Cortex of kidney (tissue), 1 donor: ENCODE measurements at places on chromosomes 12 and 14.

GRCh38 chr12:58263816-58264215 lies 322.4 kb downstream of the ATP23 start:
- DNase-seq: no peak

GRCh38 chr12:67981287-67982162 lies 7.7 kb upstream of the IFNG-AS1 start:
- no peak for DNase-seq

- DNase-seq: no peak
These were observed 39.7 kb upstream of the FOS start for GRCh38 chr14:75238756-75239455.

- DNase-seq: no peak
These were observed 175.7 kb downstream of the RIMBP2 start for GRCh38 chr12:130540376-130540775.

DNA sequence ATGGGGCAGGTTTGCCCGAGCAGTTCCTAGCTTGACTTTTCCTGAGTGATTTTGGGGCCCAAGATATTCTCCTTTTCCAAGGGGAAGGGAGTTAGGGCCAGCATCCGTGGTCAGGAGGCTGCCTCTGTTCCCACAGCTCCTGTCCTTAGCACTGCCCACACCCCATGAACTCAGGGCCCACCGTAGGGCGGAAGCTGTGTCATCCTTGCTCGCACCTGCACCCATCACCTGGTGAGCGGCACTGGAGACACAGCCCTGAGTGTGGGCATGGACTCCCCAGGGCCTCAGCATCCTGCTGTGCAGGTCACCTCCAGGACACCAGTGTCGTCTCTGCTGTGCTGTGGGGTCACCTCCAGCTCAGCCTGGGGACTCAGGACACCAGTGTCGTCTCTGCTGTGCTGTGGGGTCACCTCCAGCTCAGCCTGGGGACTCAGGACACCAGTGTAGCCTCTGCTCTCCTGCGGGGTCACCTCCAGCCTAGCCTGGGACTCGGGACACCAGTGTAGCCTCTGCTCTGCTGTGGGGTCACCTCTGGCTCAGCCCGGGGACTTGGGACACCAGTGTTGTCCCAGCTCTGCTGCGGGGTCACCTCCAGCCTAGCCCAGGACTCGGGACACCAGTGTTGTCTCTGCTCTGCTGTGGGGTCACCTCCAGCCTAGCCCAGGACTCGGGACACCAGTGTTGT lies 322.9 kb downstream of the ADGRD1 start:
- DNase-seq: no peak

- DNase-seq: no peak
These were observed 21.0 kb downstream of the CFL2 start for GRCh38 chr14:34693228-34693939.

DNA sequence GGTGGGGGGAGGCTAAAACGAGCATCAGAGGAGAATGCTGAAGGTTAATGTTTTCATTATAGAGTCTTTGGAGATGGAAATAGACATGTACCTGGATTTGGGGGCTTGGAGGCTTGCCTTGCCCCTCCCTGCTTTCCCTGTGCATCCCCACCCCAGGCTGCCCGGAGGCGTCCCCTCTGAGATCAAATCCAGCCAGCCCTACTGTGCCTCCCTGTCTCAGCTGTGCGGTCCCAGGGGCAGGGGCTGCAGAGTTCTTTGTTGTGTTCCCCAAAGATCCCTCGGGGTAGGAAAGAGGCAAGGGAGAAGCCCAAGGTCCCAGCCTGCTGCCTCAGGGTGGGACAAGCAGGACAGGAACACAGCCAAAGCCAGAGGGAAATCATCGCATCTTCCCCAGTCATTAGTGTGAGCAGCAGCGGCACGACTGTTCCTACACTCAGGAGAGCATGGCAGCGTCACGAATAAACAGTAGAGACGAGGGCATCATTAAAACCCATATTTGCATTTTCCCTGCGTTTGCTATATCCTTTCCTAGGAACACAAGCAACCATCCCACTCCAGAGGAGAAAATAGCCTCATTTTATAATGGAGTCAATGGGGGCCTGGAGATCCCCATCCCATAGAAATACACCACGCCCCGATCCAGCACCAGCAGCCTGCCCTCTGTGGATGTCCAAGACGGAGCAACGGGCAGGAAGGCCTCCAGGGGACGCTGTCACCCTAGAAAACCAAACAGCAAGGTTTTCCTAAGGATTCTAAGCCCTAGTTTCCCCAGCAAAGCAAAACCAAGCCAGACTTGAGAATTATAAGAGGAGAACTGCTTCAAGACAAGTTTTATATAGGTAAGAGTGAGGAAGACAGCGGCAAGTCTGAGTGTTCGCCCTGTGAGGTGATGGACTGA lies 32.4 kb downstream of the ANO2 start:
- DNase-seq: no peak

DNA sequence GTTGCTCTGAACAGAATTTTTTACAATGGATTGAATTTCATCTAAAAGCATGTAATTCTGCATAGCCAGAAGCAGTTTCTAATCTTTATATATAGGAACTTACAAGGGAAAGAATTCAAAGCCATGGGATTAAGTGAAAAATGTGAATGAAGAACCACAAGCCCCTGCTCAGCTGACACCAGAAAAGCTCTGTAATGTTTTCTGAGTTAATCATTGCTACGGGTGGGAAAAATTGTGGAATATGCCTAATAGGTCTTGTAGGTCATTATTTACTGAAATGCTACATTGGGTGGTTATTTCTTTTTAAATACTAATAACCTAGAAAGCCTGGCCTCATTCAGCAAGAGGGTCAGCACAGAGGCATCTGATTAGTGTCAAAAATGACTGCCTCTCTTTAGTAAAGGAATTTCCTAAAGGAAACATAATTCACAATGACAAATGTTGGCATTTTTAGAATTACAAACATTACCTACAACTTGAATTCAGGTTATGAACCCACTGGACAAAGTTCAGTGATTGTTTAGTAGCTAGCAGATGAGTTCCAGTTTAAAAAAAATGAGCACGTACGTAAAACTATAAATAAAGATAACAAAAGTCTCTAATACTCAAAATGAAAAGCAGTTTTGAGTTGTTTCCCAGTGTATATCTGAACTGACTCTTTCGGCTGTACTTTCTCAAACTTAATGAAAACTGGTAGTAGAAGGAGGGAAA lies 75.3 kb downstream of the BMP4 start:
- DNase-seq: no peak

DNA sequence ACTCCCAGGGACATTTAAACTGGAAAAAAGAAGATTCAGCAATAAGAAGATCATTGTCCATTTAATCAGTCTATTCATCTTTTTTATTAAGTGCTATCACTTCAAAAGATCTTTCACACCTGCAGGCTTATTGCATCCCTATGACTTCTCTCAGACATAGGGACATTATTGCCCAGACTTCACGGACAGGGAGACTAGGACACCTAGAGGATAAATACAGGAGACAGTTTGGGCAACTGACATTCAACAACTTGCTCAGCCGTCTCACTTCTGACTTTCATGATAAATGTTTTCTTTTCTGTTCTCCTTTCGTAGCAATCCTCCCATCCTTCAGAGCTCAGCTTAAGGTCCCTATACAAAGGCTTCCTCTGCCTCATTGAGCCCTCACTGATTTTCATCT lies 84.3 kb downstream of the TMEM30B start:
- DNase-seq: no peak

DNA sequence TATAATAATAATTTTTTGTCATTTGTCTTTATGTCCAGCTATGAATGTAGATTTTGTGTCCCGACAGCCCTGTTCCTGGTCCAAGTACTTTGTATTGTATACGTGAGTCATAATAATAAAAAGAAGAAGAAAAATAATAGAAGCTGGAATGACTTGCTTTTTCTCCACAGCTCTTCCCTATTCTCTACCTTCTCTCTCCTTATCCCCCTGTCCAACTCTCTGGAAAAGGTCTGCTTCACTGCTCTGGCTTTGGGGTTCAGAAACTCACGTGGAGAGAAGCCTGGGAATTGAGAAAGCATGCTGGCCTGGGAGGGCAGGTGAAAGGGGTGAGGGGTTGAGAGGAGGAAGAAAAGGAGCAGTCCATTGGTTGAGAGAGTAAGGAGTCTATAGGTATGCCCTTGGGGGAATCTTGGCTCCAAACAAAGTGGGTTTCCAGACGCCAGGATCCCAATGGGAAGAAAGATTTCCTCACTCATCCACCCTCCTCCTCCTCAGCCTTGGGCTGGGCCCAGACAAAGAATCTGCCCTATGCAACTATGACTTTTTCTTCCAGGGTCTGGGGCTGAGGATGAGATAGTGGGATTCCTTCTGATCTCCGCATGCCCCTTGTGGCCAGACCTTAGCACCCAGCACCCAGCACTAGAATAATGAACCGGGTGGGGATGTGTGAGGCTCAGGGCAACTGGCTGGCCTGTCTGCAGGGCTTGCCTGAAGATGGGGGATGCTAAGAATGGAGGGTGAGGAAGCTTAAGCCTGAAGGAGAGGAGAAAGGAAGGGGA lies 4.0 kb downstream of the HOXC8 start:
- no peak for DNase-seq

DNA sequence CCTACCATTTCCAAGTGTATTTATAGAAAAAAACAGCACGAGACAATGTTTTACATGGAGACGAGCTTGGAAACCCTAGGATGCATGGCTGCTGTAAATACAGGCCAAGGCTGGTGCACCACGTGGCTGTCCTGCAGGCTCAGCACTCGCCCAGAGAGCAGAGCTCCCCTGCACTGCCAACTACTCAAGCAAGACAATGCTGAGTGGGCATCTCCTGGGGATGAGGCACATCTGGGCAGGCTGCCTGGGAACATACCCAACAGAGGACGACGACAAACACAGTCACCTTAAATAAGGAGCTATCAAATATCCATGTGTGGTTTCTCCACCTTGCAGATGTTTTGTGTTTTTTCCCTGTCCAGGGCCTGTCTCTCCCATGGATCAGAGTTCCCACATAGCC lies 128.3 kb upstream of the PRMT8 start:
- DNase-seq: no peak

DNA sequence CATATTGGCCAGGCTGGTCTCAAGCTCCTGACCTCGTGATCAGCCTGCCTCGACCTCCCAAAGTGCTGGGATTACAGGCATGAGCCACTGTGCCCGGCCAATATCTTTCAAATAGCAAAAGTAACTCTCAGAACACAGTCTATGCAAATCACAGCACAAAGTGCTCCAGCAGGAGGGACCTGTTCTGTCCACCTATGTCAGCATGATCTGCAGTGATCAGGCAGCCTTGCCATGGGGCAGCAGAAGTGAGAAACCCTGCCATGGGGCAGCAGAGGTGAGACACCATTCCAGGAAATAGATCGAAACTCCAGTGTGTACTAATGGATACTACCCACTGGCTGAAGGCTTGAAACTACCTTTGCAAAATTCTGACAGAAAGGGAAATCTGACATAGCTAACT lies 78.5 kb upstream of the EIF5 start:
- no peak for DNase-seq

DNA sequence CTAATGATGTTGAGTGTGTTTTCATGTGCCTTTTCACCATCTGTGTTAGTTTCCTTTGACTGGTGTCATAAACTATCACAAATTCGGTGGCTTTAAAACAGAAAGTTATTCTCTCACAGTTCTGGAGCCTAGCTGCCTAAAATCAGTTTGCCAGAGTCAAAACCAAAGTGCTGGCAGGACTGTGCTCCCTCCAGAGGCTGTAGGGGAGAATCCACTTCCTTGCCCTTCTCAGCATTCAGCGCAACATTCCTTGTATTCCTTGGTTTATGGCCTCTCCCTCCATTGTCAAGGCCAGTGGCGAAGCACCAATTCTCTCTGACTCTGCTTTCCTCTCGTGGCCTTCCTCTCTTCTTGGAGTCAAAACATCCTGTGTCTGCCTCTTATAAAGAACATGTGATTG lies 174.2 kb upstream of the PDE3A start:
- DNase-seq: no peak

- peak; percentile 29 for DNase-seq
These were observed at the start of gene FNTB for GRCh38 chr14:64986648-64987437. FNTB (plus strand) TSS chr14:64986895; CDS start chr14:64986954, 59 bp downstream.

DNA sequence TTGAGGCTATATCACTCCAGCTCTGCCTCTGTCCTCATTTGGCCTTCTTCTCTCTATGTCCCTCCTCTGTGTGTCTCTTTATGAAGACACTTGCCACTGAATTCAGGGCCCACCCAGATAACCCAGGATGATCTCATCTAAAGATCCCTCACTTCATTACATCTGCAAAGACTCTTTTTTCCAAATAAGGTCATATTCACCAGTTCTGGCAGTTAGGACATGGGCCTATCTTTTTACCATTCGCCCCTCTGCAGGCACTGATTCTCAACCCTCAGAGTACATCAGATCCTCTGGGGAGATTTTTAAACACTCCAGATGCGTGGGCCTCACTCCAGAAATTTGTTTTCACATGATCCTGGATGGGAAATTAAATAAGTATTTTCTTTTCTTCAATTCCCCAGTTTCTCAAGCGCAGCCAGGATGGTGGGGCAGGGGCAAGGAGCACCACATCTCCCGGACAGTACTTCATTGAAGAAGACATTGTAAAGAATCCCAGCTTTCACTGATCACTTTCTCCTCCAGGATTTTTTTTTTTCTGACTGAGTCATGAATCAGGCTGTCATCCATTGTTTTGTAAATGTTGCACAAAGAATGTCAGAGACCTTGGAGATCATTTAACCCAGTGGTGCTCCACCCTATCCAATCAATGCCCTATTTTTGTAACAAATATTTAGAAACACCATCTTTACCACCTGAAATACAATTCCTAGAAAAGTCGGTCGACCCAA lies 27.4 kb downstream of the CRACR2A start:
- DNase-seq: no peak

DNA sequence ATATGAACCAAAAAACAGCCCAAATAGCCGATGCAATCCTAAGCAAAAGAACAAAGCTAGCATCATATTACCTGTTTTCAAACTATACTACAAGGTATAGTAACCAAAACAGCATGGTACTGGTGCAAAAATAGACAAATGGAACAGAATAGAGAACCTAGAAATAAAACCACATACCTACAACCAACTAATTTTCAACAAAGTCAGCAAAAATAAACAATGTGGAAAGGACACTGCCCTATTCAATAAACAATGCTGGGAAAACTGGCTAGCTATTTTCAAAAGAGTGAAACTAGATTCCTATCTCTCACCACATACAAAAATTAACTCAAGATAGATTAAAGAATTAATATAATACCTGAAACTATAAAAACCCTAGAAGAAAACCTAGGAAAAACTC lies 17.8 kb upstream of the STAB2 start:
- DNase-seq: no peak

DNA sequence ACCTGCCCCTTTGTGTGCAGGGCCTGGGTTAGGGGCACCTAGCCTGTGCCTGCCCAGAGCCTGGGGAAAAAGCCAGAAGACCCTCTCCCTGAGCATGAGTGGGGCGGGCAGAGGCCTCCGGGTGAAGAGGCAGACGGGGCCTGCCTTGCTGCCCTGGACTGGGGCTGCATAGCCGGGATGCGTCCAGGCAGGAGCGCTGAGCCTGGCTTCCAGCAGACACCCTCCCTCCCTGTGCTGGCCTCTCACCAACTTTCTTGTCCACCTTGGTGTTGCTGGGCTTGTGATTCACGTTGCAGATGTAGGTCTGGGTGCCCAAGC lies 216.1 kb downstream of the TMEM121 start:
- no peak for DNase-seq

DNA sequence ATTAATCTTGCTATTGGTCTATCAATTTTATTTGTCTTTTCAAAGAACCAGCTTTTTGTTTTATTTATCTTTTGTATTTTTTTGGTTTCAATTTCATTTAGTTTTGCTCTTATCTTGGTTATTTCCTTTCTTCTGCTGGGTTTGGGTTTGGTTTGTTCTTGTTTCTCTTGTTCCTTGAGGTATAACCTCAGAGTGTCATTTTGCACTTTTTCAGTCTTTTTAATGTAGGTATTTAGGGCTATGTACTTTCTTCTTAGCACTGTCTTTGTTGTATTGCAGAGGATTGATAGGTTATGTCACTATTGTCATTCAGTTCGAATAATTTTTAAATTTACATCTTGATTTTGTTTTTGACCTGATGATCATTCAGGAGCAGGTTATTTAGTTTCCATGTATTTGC lies 92.7 kb upstream of the DCD start:
- no peak for DNase-seq
